NCI-H2227 treated with DMSO at 0.1 percent for 48 hours (cell line): ENCODE measurements at places on chromosomes 5 and 9.

DNA sequence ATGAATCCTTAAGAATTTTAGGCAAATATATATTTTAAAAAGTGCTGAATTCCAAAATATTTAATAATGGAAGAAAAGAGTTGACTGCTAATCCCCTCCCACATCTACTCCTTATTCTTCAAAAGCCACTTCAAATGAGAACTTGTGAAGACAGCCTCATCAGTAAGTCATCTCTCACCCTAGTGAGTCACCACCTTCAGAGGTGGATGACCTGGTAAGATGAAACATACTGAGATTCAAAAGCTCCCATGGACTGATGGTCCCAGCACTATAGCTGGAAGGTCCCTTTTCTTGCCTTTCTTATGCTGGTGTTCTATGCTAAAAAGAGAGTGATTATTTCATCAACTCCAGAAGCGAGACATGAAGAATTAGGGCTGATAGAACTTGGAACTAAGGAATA lies 37.8 kb upstream of the SPDL1 start:
- no peak for DNase-seq

- DNase-seq = no peak
Measured at GRCh38 chr5:50435168-50435567, 5.9 kb downstream of the EMB start.

DNA sequence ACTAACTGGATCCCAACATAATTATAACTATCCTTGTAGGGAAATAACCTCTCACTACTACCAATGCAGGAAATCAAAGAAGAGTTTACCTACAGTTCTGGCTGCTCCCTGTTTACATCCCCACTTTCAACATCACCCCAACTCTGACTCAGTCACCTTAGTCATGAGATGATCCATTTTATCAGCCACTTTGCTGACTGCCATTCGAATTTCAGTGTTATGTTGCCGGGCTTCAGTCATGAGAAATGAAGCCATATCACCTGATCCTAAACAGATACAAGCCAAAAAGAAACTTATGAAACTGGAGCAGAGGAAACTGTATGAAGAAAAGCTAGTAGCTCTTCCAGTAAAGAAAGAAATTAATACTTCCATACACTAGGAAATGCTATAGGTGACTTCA lies 33.7 kb downstream of the SLC31A2 start:
- DNase-seq = no peak

GRCh38 chr9:32716955-32717543 lies 66.3 kb upstream of the TMEM215 start:
- no peak for DNase-seq

- DNase-seq = no peak
Measured at GRCh38 chr5:143986516-143987212, 174.7 kb downstream of the HMHB1 start.

DNA sequence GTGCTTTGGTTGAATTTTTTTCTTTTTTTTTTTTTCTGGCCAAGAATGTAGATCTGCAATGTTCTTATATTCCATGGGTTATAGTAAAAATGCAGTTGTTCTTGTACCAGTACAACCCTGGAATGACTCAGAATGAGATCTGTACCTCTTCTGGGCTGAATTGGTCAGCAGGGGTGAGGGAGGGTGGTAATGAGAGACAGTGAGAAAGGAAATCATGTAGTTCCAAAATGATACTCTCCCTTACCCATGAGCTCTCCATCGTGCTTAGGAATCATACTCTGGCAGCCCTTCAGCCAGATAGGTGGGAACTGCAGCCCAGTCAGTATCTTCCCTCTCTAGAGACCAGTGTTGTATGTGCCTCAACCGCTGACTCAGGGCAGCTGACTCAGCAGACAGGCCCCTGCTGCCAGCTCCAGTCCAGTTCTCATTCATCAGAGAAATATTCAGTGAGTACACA lies 2.1 kb upstream of the GLIS3 start:
- no peak for DNase-seq
